SJSA1 (cell line): ENCODE measurements at places on chromosomes 2 and 18. TPM values are rescaled to one million over a fixed set of nuclear protein-coding genes. Genes with fewer than 3 reads are reported as not detected.
A peak's percentile ranks its signal among the peaks of the same experiment; 100 is the strongest.

- no peaks in the 10 kb centered on the region for H3K36me3 ChIP-seq
- no peak for DNase-seq
- no peak overlapping the region for H3K27ac ChIP-seq
- H3K27me3 ChIP-seq, result no peaks in the 10 kb centered on the region; the same call in 1 of the 2 replicates
- H3K4me1 ChIP-seq, result no peaks in the 10 kb centered on the region
Measured at GRCh38 chr2:57920342-57920939, 126.2 kb upstream of the VRK2 start.

DNA sequence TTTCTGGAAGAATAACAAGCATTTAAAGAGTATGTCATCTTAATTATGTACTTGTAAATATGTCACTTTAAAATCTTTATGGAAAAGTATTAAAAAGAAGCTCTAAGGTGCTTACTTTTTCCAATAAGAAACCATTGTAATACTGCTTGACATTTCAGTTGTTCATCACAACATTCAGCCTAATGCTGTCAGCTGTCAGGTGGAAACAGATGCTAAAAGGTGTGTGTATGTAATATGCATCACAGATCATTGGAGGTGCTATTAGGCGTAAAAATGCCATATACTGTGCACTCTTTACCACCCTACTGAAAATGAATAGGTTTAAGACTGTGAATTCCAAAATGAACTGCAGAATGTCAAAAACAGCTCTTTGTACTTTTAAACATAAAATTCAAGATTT, 40.3 kb downstream of the METTL8 start:
- DNase-seq, result no peak
- no peak overlapping the region for H3K4me3 ChIP-seq
- H3K27ac ChIP-seq, result no peak overlapping the region
- H3K27me3 ChIP-seq, result no peaks in the 10 kb centered on the region

- no peaks in the 10 kb centered on the region for H3K27me3 ChIP-seq
- no peak overlapping the region for H3K4me3 ChIP-seq
- peak overlapping the region; percentile 24; the same call in 1 of the 2 replicates for H3K27ac ChIP-seq
- peak; percentile 81 for DNase-seq
Measured at GRCh38 chr2:235347691-235348090, 146.2 kb upstream of the AGAP1 start.

Gene ALPG
- 0.03 TPM in 1 of 2 replicates, not detected in the other for total RNA-seq
